ENCODE measurements at places on chromosomes 5 and 9.

GRCh38 chr5:36145311-36145710, 6.4 kb downstream of the LMBRD2 start:
- DNase-seq, result no peak

GRCh38 chr9:120932086-120932823, 5.7 kb upstream of the TRAF1 start:
- no peak for DNase-seq

GRCh38 chr5:78526049-78526525, 122.5 kb downstream of the LHFPL2 start:
- no peak for DNase-seq

DNA sequence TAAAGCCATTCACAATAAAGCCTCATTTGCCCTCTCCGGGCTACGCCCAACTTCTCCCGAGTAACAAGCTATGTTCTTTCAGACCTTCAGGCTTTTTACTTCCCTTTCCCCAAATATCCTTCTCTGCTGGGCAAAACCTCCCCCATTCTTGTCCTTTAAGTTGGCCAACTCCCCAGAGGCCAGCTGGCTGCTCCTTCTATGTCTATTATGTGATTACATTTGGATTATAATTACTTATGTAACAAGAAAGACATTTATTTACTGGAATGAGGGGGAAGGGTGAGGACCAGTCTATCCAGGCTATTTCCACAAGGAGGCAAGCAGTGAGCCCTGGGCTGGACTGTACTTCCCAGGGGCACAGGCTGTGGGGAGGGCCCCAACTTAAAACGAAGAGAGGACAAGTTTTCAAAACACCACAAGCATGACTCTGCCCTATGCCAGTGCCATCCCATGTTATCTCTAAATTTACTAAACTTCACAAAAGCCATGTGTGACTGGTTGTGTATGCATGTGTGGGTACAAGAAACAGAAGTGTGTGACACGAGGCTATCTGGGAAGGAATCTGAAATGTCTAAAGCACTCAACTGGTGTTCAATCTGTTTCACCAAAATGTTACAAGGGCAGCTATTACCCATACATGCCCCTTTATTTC, 84.5 kb downstream of the GNAQ start:
- no peak for DNase-seq

DNA sequence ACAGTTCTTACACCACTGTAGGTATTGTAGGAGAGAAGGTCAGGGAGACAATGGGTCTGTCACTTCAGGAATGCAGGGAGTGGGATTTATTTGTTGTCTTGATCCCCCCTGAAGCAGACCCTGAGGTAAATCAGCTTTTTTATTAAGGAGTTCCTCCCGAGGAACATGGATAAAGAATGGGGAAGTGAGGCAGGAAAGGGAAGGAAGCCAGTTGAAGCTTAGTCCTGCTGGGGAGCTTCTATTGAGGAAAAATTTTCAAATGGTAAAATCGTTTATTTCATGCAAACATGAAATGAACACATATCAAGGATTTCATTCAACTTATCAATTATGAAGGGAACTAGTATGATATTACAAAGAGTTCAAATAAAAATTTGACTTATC, 318.6 kb upstream of the PIK3R1 start:
- no peak for DNase-seq

DNA sequence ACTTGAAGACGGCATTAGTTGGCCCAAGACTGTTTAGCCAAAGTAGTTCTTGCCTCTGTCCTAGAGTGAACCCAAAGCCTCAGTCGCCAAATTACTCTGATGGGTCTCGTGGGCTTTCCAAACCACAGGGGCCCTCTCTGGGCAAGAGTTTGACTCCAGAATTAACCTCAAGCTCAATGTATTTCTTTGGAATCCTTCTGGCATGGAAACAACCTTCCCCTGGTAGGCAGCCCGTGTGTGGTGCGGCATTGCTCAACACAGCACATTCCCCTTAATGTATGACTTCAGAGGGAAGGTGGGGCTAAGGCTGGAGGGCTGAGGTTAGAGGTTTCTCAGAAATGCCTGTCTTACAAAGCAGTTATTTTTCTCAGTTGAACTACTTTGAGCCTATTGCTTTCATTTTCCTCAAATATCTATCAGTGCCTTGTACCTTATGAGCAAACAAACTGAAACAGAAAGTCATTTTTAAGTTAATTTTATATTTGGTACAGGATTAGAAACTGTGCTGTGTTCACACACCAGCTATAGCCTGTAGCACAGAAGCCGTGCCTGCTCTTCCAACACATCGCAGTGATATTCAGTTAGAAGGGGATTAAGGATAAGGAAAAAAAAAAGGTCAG, 123.9 kb upstream of the HAPLN1 start:
- no peak for DNase-seq

- DNase-seq, result no peak
Measured at GRCh38 chr9:132094314-132094791, 14.7 kb upstream of the MED27 start.

DNA sequence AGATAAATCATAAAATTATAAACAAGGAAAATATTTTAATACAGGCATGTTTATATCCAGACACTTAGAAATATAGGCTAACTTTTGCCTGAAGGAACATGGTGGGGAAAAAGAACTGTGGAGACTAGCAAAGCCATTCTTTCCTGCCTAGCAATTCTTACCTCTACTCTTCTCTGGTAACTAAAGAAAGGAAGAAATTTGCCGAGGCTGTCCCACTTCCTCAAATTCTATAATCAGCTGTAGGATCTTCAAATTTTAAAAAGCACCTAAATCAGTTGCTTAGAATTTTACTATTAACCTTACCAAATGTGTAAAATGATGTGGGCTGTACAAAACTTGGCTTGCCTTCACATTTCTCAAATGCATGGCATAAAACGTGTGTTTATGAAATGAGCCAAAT, 249.1 kb upstream of the SMARCA2 start:
- no peak for DNase-seq

DNA sequence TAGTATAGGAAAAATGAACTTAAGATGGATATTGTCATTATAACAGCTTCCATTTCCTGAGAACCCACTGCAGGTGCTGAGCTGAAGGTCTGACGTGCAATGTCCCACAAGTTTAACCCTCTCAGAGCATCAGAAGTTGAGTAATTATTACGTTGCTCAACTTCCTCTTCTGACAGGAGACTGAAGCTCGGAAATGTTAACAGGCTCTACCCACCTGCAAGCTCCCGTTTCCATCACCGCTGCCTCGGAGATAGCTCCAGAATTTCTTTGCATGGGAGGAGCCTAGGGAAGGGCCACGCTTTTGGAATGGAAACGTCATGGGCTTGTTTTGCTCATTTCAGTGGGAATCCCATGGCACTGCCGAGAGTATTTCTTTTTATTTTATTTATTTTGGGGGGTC, 1.0 kb upstream of the NTMT1 start:
- no peak for DNase-seq

DNA sequence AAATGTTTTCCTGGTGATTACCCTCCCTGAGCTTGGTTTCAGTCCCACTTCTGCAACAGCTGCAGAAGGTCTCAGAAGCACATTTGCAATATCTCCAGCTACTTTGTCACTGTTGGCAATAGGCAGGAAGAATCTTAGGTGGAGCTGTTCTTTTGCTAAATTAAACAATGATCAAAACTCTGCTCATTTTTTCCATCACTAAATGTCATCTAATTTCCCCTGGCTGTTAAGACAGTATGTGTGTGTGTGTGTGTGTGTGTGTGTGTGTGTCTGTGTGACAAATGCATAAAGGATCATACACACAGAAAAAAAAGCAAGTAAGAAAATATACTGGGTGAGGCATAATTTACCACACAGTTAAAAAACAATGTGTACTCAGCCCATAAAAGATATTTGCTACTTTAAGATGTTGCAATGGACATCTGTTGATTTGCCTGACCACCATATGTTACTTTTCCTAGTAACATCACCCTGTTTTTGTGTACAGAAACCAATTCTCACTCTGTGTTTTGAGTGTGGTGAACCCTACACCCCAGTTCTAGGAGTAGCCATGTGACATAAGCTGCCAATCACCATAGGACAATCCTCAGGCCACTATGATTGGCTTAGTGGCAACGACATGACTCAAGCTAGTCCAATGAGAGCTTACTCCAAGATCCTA, 572.6 kb upstream of the CLINT1 start:
- DNase-seq, result no peak

GRCh38 chr5:97125125-97125683, 17.2 kb downstream of the LIX1 start:
- no peak for DNase-seq

DNA sequence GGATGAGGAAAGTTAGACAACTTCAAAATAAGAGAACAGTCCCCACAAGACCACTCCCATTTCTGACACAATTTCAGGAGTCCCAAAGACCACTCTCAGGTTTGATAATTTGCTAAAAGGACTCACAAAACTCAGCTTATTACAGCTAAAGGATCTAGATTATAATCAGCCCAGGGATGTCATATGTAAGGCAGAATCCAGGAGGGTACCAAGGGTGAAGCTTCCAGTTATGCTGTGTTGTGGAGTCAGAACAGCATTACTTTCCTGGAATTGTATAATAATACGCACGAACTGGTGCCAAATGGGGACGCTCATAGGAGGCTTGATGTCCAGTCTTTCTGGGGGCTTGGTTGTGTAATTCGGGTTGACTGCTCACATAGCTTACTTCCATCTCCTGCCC, 55.4 kb downstream of the SLC27A6 start:
- no peak for DNase-seq

DNA sequence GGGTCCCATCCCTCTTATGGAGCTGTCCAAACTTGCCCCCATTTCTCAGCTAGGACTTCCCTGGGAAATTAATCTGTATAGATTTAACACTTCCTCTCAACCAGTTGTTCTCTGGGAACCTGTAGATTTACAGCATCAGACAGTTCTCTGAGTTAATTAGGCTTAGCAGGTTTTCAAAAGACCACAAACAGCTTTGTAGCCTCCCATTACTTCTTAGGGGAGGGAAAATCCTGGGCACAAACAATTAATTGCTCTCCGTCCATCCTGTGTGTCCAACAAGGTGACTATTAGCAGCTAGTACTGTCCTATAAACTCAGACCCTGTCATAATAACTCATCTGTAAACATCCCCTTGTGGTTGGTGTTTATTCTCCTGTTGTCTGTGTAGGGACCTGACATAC, 197.9 kb downstream of the GOLPH3 start:
- DNase-seq, result no peak

- DNase-seq, result no peak
Measured at GRCh38 chr5:97062046-97062445, 80.4 kb downstream of the LIX1 start.

- DNase-seq, result no peak
Measured at GRCh38 chr5:7325975-7326913, 69.7 kb upstream of the ADCY2 start.

DNA sequence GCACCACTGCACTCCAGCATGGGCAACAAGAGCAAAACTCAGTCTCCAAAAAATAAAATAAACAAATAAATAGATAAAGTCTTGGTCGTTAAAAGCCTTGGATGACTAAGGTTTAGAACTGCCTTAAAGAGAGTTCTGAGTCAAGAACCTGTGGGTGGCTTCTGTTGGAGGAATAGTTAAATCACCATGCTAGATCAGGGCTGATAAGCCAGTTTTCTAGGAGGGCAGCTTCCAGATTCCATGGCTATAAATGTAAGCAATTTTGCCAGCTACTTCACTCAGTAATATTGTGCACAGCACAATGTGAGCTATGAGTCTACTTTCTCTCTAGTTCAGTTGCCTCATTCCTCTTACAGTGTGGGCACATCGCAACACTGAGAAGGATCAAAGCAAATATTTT, 242.1 kb upstream of the NUDT12 start:
- DNase-seq, result no peak

DNA sequence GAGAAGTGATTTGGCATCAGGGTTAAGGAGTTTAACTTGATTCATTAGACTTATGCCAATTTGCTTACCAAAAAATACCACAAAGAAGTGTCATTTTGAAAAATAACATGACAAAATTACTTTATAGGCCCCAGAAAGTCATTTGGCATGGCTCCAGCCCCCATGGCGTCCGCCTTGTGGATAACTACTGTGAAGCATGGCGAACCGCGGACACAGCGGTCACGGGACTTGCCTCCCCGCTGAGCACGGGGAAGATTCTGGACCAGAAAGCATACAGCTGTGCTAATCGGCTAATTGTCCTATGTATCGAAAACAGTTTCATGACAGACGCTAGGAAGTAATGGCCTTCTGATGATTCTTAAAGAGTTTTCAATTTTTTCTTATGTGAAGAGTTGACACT, 35.4 kb upstream of the TGFBR1 start:
- DNase-seq, result no peak

DNA sequence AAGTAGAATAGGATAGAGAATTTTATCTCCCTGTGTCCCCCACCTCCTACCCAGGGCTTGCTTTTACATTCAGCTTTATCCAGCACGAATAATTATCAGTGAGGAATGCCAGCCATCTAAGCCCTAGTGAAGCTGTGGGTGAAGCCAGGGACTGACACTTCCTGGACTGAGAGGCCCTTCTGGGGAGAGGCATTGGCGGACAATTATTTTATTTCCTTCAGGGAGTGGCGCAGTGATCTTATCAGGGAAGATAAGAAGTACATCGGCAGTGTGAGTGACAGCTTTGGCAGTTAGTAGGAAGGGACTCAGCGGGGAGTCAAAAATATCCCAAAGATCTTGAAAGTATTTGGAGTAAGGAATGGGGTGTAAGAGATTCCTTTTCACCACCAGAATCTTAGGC, 34.9 kb upstream of the RPS23 start:
- DNase-seq, result no peak

DNA sequence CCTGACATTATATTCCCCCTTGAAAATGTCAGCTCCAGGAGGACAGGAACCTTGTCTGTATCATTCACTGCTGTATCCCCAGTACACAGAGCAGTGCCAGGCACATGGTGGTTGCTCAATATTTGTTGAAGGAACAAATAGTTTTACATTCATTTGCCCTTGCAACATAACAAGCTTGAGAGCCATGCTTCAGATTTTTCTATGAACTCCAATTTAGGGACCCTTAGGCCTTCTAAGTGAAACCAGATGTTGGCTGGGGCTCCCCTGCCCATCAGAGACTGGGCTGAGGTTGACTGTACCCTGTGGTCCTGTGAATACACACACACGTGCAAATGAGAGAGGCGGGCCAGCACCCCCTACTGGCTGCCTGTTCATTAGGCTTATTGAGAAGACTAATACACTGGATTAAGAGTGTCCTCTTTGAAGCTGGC, 214.9 kb upstream of the WWC1 start:
- DNase-seq, result no peak

GRCh38 chr9:131522257-131523085, 8.6 kb downstream of the UCK1 start:
- no peak for DNase-seq
